Activated CD8-positive, alpha-beta memory T cell treated with anti-CD3 and anti-CD28 coated beads, Interleukin-2, amount 10 ng/mL, durations not matched to agents 7 days and 5 days (primary cell): ENCODE measurements at places on chromosomes 7 and 10. TPM values are rescaled to one million over a fixed set of nuclear protein-coding genes. Genes with fewer than 3 reads are reported as not detected.

- H3K27me3 ChIP-seq, result peaks cover 5% of the 10 kb centered on the region
- H3K4me1 ChIP-seq, result no peaks in the 10 kb centered on the region
These were observed 15.6 kb upstream of the CXCL12 start for GRCh38 chr10:44400541-44400940.

GRCh38 chr7:5397736-5398135 is 25.9 kb downstream of the TNRC18 start:
- H3K27ac ChIP-seq, result peak overlapping the region; percentile 97
- H3K27me3 ChIP-seq, result no peaks in the 10 kb centered on the region
- no peak for DNase-seq
- H3K4me3 ChIP-seq, result peak overlapping the region; percentile 79
- H3K4me1 ChIP-seq, result peaks cover 36% of the 10 kb centered on the region

GRCh38 chr10:110087682-110088081 is 79.9 kb downstream of the ADD3 start:
- H3K27me3 ChIP-seq, result no peaks in the 10 kb centered on the region
- H3K4me3 ChIP-seq, result no peak overlapping the region
- H3K4me1 ChIP-seq, result peaks cover 54% of the 10 kb centered on the region

DNA sequence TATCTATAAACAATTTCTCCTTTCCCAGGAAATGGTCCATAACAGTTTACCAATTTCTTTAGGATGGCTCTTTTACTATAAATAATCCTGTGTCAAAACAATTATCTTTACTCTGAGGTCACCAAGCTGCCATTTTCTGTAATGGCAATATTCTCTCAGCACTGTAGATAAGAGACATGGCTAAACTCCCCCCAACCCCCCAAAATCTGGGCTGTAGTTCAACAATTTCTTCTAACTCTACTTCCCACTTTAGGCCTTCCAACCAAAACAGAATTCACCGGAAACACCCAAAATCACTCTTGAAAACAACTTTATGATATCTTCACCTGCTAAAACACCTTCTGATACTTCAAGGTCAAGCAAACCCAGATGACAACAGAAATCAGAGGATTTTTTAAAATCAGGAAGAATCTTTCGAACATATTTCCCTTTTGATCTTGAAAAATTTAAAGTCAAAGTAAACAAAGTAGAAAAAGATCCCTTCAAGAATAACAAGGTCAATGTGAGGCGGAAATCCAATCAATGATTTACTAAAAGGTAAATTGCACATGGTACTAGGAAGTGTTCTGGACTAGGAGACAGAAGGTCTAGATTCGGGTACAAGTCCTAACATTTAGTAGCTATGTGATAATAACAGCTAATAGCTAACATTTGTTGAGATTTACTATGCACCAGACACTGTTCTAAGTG is 176.8 kb downstream of the CPEB3 start:
- DNase-seq, result no peak
- H3K36me3 ChIP-seq, result peaks cover 2% of the 10 kb centered on the region
- no peaks in the 10 kb centered on the region for H3K27me3 ChIP-seq
- H3K4me3 ChIP-seq, result no peak overlapping the region
- peaks cover 6% of the 10 kb centered on the region for H3K4me1 ChIP-seq

- H3K36me3 ChIP-seq, result peaks cover 2% of the 10 kb centered on the region
- peaks cover 5% of the 10 kb centered on the region for H3K27me3 ChIP-seq
These were observed 23.6 kb upstream of the CREB3L2 start for GRCh38 chr7:138025215-138026186.

GRCh38 chr10:114729103-114729659 is 71.1 kb upstream of the ABLIM1 start:
- H3K27me3 ChIP-seq, result peaks cover 9% of the 10 kb centered on the region
- H3K4me1 ChIP-seq, result no peaks in the 10 kb centered on the region
- no peaks in the 10 kb centered on the region for H3K36me3 ChIP-seq
- H3K4me3 ChIP-seq, result no peak overlapping the region

DNA sequence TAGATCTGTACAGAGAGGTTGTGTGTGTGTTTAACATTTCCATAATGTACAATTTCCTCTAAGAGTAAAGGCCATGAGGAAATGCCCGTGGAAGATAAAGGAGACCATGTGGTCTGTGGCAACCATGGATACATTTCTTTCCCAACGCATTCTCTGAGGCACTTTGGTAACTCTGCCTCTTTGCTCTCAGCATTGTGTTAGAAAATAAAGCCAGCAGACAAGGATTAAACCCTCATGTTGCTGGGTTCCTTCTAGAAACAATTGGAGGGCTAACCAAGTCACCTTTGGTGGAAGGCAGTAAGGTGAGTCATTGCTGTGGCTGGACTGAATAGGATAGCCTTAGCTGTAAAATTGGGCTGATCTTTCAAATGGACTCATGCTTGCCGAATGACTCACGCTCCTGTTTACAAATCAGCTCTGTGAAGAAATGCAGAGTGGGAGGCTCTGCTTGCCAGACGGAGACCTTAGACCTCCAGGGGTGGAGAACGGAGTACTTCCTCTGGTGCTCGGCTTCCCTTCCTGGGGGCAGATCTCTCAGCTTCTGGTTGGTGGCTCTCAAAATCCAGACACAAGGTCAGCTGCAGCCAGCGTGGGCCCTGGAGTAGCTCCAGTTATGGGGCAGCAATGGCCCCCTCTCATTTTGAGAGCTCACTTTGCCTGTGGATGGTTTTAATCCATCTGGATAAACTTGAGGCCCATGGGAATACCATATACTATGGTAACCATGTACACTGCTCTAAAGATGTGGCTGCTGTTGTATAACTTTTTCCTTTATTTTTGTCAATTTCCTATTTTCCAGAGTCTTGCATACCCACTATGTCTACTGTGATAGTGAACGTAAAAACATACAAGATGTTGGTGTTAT is 137.3 kb downstream of the TCF7L2 start:
- DNase-seq, result no peak
- no peak overlapping the region for H3K27ac ChIP-seq

DNA sequence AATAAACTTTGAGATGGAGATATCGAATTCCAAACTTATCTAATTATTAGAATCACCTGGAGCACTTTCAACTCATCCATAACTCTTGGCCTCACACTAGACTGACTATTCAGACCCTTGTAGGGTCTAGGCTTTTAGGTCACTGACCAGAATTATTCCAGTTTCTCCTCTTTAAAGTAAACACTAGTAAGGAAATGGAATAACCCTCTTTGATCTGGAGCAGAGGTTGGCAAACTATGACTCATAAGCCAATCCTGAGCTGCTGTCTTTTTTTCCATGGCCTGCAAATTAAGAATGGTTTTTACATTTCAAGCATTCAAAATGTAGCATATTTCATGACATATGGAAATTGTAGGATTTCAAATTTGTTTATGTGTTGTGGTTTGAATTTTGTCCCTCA is 1601.9 kb downstream of the REEP3 start:
- no peak for DNase-seq
- no peaks in the 10 kb centered on the region for H3K36me3 ChIP-seq
- H3K4me1 ChIP-seq, result no peaks in the 10 kb centered on the region
- no peak overlapping the region for H3K4me3 ChIP-seq
- H3K27ac ChIP-seq, result no peak overlapping the region

GRCh38 chr7:5070206-5070605 is 24.5 kb downstream of the RBAK start:
- DNase-seq, result no peak
- H3K36me3 ChIP-seq, result peaks cover 57% of the 10 kb centered on the region
- H3K4me3 ChIP-seq, result no peak overlapping the region
- H3K27me3 ChIP-seq, result peaks cover 17% of the 10 kb centered on the region
- peaks cover 7% of the 10 kb centered on the region for H3K4me1 ChIP-seq
- no peak overlapping the region for H3K27ac ChIP-seq

GRCh38 chr10:49498425-49498824 is 40.5 kb downstream of the ERCC6 start:
- peaks cover 3% of the 10 kb centered on the region for H3K4me1 ChIP-seq
- no peak for DNase-seq
- peaks cover 6% of the 10 kb centered on the region for H3K36me3 ChIP-seq
- no peaks in the 10 kb centered on the region for H3K27me3 ChIP-seq
- H3K27ac ChIP-seq, result no peak overlapping the region

- no peaks in the 10 kb centered on the region for H3K4me1 ChIP-seq
- no peak overlapping the region for H3K27ac ChIP-seq
- H3K27me3 ChIP-seq, result no peaks in the 10 kb centered on the region
- no peaks in the 10 kb centered on the region for H3K36me3 ChIP-seq
- no peak for DNase-seq
These were observed 503.0 kb downstream of the KIF20B start for GRCh38 chr10:90204131-90204955.

DNA sequence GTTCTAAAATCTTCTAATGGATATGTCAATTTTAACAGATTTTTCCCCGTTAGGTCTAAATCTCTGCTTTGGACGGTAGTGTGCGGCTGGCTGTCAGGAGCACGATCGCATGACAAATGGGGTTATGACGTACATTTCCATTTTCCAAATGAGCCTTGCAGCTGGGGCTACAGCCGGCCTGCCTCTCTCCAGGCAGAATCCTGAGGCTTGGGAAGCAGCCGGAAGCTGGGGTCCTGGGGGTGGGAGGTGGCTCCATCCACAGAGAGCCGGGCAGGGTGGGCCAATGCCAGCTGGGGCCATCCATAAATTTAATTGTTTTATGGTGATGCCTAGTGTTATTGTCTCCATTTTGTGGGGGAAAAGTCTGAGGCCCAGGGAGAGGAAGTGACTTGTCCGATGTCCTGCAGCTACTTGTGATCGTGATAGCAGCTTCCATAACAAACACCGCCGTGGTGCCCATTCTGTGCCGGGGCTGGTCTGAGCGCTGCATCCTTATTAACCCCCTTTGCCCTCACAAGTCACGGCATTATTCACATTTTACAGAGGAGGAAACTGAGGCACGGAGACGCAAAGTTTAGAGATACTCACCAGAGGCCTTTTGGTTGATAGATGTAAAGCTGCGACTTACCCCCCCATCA is 53.0 kb upstream of the EBF3 start:
- peaks cover 14% of the 10 kb centered on the region for H3K4me1 ChIP-seq
- no peak overlapping the region for H3K27ac ChIP-seq
- no peaks in the 10 kb centered on the region for H3K36me3 ChIP-seq
- no peak overlapping the region for H3K4me3 ChIP-seq
- H3K27me3 ChIP-seq, result no peaks in the 10 kb centered on the region
- DNase-seq, result peak; percentile 26

DNA sequence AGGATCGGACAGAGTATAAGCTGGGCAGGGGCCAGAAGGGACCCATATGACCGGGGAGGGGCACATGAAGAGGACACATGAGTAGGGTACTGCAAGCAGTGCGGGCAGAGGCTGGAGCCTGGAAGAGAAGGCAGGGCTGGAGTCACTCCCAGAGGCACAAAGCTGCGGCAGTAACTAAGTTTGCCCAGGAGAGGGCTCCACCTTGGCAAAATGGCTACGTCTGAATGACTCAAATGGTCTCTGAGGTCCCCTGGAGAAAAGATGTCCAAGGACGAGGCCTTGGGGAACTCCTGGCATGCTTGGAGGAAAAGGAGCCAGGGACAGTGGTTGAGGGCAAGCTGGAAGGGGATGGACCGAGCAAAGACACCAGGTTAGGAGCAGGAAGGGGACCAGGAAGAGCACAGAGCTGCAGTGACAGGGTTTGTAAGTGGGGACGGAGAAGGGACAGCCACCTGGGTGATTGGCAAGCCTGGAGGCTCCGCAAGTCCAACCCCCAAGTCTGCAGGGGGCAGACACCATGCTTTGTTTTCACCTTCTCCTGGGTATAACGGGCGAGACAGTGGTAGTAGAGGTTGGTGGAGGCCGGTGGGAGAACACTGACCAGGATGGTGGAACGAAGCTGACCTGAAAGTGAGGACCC is 43.1 kb upstream of the LBX1 start:
- peak; percentile 74 for DNase-seq
- H3K4me1 ChIP-seq, result peaks cover 2% of the 10 kb centered on the region
- H3K36me3 ChIP-seq, result no peaks in the 10 kb centered on the region

DNA sequence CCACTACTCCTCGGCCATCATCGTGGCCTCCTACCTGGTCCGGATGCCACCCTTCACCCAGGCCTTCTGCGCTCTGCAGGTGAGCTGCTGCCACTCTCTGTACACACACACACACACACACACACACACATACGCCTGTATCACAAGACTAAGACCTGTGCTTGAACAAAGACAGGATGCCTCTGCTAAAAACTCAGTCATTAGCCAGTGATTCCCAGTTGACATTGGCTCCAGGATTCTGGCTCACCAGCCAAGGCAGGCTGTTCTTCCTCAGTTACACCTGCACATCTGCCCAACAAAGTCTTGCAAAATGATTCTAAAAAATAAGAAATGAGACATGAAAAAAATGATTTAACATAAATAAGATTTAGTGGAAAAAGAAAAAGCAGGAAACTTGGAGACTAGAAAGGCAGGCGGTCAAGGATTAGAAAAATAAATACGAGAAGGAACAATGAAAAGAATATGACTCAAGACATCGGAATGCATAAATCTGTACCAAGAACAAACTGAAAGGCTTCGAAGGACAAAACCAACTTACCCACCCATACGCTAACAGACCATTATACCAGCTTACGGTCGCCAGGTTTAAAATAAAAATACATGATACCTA is 7.4 kb upstream of the LRRC18 start:
- H3K4me3 ChIP-seq, result no peak overlapping the region
- H3K27ac ChIP-seq, result no peak overlapping the region
- DNase-seq, result no peak
- no peaks in the 10 kb centered on the region for H3K4me1 ChIP-seq
- H3K36me3 ChIP-seq, result no peaks in the 10 kb centered on the region
- H3K27me3 ChIP-seq, result no peaks in the 10 kb centered on the region

DNA sequence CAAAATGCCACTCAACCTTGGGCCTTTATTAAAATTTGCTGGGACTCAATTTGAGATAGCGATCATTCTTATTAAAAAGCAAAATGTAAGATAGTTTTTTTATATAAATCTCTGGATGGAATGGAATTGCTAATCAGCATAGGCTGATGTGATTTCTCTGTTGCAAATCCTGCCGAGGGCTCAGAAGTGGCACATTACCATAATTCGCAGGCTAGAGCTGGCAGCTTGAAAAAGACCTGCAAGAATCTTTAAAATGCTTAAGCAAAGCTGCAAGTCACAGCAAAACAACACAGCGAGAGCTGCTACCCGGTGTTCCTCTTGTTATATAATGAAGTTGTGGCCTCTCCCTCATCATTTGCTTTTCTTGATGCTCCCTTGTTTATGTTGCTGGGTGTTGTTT is 448.1 kb downstream of the GATA3 start:
- no peak for DNase-seq
- H3K4me1 ChIP-seq, result peaks cover 3% of the 10 kb centered on the region
- no peak overlapping the region for H3K27ac ChIP-seq
- H3K4me3 ChIP-seq, result no peak overlapping the region
- peaks cover 24% of the 10 kb centered on the region for H3K27me3 ChIP-seq
- no peaks in the 10 kb centered on the region for H3K36me3 ChIP-seq

- DNase-seq, result no peak
- H3K27me3 ChIP-seq, result peaks cover 13% of the 10 kb centered on the region
- no peak overlapping the region for H3K27ac ChIP-seq
- H3K4me3 ChIP-seq, result no peak overlapping the region
- no peaks in the 10 kb centered on the region for H3K4me1 ChIP-seq
- no peaks in the 10 kb centered on the region for H3K36me3 ChIP-seq
These were observed 21.4 kb downstream of the WDR86 start for GRCh38 chr7:151388430-151388829.

GRCh38 chr7:90828601-90829000 is 232.5 kb downstream of the CDK14 start:
- DNase-seq, result no peak
- H3K4me1 ChIP-seq, result no peaks in the 10 kb centered on the region
- H3K36me3 ChIP-seq, result no peaks in the 10 kb centered on the region
- no peak overlapping the region for H3K4me3 ChIP-seq
- no peaks in the 10 kb centered on the region for H3K27me3 ChIP-seq
- no peak overlapping the region for H3K27ac ChIP-seq

The CEP55 gene
- total RNA-seq, result 79.3 TPM

The PON3 gene
- not detected for total RNA-seq

The HECW1 gene
- total RNA-seq, result not detected

The KEL gene
- 0.16 TPM for total RNA-seq

The GSTO2 gene
- total RNA-seq, result 1.3 TPM

The LGI1 gene
- not detected for total RNA-seq

The GDF2 gene
- not detected for total RNA-seq

The NPC1L1 gene
- not detected for total RNA-seq

The C10orf90 gene
- total RNA-seq, result not detected

The CALY gene
- not detected for total RNA-seq

The GNAT3 gene
- not detected for total RNA-seq
